Effector memory CD8-positive, alpha-beta T cell (primary cell): ENCODE measurements at places on chromosomes 4 and X.
A peak's percentile ranks its signal among the peaks of the same experiment; 100 is the strongest.

DNA sequence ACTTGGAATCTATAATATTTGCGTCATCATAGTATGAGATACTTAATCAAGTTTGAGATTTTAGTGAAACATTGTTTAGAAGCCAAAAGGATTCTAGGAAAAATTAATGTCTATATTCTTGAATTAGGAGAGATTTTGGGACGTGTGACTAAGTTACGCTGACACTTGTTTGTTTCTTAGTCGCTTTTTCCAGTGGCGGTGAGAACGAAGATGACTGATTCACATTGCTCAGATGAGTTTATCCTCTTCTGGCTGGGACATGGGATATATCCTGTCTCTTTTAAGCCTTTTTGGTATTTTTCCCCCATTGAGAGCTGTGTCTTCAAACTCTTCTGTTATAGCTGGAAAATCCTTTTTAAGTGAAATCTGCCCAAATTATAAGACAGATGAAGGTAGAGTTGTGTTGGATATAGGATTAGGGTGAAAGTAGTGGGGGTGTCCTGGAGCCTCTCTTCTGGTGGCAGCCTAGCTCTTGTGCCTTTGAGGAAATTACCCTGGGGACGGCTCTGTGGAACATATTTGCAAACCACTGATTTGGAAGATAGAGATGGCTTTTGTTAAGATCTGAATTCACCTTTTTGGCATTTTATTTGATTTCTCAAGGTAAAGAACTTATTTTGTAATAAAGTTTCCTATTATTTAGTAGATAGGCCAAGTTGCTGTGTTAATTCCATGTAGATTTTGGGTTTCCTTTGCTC, 49.7 kb downstream of the HTT start:
- no peak for DNase-seq

DNA sequence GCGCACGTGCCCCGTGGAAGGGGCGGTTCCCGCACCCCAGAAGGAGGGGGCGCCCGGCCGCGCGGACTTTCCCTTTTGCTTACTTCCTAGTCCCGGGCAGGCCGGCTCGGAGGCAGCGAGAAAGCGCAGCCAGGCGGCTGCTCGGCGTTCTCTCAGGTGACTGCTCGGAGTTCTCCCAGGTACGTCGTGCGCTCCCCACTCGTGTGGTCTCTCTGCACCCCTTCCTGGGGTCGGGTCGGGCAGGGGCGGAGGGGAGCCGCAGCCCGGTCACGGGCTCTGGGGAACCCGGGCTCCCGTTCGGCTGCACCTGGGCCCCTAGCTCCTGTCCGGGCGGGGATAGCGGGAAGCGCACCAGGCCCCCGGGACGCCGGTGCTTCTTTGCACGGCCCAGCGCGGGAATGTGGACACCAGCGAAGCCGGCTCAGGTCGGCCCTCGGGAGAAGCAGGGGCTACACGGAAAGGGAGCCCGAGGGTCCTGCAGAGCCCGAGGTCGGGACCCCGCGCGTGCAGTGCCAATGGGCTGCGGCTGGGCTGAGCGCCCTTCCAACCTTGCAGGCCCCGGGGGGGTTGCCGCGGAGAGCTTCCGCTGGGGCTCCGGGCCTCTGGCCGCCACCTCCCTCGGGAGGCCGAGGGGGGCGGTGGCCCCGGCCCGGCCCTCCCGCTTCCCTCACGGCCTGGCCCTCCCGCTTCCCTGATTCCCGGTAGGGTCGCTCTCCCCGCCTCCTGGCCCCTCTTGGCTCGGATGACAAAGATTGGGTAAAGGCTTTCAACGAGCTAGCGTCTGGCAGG, at the start of gene TLR2:
Gene TLR2, plus strand, starts transcription at position 99 of the 789 bp plus-strand sequence. CDS start 18,628 bp downstream, outside the sequence.
- peak; percentile 47 for DNase-seq

GRCh38 chr4:98648602-98649001, 9.8 kb downstream of the TSPAN5 start:
- no peak for DNase-seq

- DNase-seq = no peak
Observed at GRCh38 chr4:142547974-142548373, 298.1 kb downstream of the INPP4B start.

DNA sequence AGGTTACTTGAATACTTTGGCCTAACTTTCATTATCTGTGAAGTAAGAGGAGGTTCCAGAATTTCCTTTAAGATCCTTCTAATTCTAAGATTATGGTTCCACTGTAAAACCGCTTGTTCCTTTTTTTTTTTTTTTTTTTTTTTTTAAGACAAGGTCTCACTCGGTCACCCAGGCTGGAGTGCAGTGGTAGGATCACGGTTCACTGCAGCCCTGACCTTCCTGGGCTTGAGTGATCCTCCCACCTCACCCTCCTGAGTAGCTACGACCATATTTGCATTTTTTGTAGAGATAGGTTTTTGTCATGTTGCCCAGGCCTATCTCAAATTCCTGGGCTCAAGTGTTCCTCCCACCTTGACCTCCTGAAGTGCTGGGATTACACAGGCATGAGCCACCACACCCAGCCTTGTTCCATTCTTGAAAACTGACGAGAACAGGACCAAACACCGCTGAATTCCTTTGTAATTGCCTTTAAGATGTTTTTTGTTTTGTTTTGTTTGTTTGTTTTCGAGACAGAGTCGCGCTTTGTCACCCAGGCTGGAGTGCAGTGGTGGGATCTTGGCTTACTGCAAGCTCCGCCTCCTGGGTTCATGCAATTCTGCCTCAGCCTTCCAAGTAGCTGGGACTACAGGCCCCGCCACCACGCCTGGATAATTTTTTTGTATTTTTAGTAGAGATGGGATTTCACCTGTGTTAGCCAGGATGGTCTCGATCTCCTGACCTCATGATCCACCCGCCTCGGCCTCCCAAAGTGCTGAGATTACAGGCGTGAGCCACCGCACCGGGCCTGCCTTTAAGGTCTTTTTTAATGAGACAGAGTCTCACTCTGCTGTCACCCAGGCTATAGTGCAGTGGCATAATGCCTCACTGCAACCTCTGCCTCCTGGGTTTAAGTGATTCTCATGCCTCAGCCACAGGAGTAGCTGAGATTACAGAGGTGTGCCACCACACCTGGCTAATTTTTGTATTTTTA, 6.8 kb downstream of the PDS5A start:
- no peak for DNase-seq

DNA sequence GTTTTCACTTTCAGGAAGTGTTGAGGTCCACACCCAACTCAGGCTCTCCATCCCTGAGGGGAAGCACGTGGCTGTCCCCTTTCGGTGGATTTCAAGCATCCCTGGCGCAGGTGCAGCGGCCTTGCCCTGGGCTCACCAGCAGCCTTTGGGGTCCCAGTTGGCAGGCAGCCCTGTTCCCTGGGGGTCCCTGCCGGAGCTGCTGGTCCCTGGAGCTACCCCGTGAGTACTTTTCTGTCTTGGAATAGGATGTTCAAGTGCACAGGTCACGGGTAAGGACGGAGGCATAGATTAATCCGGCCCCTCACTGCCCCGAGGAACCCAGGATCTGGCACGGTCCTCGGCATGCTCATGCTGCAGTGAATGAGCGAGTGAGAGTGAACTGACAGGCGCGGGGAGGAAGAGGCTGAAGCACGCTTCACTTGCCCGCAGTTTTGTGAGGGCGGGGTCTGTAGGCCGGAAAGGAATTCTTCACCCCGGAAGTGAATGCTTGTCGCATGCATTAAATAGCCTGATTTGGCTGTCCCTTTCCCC, 117.2 kb upstream of the FAT1 start:
- no peak for DNase-seq

DNA sequence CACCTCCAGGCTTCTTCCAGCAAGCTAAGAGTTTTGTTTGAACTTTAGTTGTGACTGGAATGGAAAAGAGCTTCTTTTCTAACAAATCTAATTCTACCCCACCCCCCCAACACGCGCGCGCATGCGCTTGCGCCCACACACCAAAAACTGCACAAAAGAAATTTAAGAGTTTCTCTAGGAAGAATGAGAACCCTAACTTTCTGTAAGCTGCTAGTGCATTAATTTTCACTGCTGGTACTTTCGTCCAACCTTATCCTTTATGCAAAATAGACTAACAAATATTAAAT, 9.0 kb upstream of the INTU start:
- DNase-seq = no peak

GRCh38 chrX:46325312-46325877, 219.8 kb downstream of the ZNF674 start:
- no peak for DNase-seq
